LoVo (cell line): ENCODE measurements at places on chromosomes 5 and 9.

DNA sequence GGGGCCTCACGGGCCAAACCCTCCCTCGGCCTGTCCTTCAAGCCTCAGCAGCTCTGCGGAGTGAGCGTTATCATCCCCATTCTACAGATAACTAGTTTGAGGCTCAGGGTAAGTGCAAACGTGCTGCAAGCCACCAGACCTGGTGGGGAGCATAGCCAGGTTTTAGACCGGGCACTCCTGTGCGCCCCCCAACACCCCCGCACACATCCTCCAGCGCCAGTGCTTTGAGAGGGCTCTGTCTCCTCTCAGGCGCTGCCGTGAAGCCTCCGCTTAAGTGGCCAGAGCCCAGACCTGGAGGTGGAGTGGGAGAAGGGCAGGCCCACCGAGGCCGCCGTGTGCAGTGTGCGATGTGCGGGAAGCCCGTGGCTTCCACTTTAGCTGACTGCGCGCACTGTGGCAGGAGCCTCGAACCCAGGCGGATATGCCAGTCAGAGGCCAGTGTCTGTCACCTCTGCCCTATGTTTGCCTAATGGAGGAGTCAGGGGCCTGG is 1.6 kb upstream of the MGAT1 start:
- DNase-seq, result no peak

DNA sequence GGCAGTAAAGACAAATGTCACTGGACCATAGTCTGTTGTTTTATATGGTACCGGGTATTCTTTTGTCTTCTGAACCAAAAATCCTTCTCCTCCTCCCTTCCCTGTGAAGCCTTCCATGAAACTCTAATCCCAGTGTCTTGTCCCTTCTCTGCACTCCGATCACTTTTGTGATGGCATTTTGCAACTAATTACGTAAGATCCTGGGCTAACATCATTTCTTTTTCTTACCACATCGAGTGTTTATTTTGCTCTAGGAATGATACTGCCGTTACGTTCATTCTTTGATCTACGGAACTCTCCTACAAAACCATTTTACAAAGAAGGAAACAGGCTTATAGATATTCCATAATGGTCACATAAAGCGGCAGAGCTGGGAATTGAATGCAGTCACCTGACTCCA is 33.7 kb downstream of the SNX18 start:
- DNase-seq, result no peak

DNA sequence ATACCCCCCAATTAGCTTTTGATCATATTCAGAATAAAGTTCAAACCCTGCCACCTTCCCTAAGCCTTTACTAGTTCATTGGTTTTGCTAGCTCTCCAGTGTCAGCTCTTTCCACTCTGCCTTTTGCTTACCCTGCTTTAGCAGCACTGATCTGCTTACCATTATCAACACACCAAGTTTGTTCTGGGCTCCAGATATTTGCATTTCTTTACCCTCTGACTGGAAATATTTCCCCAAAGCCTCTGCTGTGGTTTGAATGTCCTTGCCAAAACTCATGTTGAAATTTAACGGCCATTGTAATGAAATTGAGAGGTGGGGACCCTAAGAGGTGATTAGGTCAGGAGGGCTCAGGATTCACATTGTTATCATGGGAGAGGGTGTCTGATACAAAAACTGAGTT is 99.5 kb downstream of the GCNT1 start:
- DNase-seq, result no peak

- DNase-seq, result no peak
Measured at GRCh38 chr5:5298841-5299541, 123.5 kb upstream of the ICE1 start.

DNA sequence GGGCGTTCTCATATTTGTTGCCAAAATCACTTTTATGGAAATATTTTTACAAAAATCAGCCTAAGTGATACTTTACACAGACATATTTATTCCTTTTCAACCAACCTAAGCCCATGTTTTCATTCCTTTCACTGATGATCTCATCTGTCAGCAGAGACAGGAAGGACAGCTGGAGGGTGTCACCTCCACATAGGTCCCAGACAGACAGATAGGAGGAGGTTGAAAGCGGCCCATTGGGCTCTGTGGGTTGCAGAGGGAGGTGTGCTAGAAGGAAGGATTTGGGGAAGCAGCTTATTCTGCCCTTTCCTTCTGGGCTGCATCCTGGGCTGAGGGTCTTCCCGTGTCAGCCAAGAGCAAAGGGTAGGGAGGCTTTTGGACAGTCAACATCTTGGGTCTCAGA is 26.0 kb upstream of the SEMA4D start:
- no peak for DNase-seq

DNA sequence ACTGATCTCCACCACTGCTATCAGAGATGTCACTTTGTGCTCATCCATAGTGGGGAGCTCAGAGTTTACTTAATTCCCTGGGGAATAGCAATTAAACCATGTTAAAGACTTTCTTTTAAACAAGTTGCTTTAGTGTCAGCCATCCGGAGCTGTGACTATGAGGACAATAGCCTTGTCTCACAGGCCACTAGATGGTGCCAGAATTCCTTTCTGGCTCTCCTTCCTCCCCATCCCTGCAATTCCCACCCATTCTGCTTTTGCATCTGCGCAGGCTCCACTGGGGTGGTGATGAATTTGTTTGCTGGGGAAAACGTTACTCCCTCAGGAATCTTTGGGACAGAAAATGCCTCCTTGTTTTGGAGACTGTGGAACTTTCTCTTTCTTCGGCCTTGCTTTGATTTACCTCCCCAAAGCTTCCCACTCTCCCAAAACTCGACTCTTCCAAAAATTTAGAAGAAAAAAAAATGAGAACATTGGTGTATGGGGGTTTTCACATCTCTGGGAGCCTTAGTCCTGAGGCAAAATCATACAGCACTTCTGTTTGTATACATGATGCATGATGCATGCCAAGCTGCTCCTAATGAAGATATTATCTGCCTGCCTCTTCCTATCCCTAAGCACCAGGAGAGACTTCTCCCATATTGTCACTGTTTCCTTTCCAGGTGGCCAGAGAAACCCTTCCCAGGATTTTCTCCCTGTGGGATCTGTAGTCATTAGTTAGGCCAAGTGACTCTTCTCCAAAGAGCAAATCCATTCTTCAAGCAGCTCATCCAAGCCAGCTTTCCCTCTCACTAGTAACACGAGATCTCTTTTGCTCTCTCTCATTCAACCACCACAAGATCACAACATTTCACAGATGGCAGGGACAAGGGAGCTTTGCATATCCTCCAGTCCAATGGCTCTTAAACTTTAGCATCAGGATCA is 466.1 kb downstream of the TLR4 start:
- peak; percentile 24 for DNase-seq

DNA sequence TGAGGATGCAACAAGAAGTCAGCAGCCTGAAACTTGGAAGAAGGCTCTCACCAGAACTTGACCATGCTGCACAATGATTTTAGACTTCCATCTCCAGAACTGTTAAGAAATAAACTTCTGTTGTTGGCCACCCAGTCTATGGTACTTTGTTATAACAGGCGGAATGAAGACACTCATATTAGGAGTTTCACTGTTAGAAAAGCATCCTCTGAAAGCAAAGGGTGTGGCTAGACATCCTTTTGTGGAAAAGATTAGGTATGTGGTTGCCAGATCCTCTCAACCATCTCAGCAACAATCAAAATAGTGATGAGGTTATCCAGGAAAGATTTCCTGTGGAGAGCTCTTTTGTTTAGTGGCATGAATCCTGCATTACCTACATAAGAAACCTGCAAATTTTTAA is 20.7 kb downstream of the ITGA2 start:
- no peak for DNase-seq

- DNase-seq, result no peak
Measured at GRCh38 chr9:104258296-104259011, 164.3 kb downstream of the SMC2 start.

DNA sequence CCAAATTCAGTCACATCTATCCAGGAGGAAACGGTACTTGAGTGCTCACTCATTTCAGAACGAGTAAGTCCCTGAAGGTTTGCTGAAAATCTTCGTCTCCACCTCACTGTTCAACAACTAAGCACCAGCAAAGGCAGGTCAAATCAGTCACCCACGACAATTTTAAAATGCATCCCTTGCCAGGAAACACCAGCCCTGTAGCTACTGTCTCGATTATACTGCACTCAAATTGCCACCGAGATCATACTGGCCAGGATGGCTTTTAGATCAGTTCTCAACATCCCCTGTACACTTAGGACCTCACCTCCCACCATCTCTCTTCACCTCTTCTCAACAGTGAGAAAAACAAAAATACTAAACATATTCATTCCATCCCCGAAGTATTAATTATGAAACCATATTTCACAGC is 298.6 kb downstream of the AGTPBP1 start:
- DNase-seq, result no peak

DNA sequence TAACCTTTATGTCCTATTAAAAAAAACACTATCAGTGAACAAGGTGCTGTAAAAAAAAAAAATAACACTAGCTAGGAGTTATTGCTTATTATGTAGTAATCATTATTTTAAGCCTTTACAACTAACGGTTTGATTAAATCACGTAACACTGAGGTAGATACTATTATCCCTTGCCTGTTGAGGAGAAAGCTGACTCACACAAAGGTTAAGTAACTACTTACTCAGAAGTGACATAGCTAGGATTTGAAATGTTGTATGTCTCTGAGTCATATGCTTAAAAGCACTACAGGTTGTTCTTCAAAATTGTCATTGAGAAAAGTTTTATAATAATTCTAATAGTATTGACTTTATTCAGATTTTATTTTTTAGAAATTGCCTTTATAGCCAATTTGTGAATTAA is 8.8 kb downstream of the TENT2 start:
- no peak for DNase-seq

- DNase-seq, result no peak
Measured at GRCh38 chr5:2001300-2001699, 118.6 kb upstream of the IRX4 start.

DNA sequence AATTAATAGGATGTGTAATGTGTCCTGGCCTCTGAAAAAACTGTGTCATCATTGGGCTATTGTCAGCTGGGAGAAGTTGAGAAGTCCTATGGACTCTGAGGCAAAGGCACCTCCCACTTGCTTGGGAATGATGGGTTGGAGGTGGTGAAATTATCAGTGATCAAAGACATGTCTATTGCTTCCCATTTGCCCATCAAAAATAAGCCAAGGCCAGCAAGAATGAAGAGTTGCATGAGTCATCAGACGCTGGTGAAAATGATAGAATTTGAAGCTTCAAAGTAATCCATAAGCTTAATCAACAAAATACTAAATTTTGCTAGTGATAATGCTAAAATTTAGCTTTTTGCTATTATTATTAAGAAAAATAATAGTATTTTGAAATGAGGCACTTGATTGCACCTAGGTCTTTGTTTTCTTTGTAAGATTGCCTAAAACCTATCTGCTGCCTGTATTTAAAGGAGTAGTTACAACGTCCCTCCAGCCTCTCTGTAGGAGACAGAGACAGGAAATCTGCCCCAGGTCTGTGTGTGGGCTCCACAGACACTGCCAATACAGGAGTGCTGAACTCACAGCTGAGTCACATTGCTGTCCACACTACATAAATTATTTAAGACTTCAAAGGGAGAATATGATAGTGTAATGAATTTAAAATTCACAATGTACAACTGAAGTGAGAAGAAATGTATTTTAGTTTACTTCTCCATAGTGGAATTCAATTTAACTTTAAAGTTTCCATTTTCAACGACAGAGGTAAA is 48.4 kb upstream of the APC start:
- DNase-seq, result no peak

GRCh38 chr9:132548751-132549640 is 33.4 kb upstream of the BARHL1 start:
- no peak for DNase-seq

DNA sequence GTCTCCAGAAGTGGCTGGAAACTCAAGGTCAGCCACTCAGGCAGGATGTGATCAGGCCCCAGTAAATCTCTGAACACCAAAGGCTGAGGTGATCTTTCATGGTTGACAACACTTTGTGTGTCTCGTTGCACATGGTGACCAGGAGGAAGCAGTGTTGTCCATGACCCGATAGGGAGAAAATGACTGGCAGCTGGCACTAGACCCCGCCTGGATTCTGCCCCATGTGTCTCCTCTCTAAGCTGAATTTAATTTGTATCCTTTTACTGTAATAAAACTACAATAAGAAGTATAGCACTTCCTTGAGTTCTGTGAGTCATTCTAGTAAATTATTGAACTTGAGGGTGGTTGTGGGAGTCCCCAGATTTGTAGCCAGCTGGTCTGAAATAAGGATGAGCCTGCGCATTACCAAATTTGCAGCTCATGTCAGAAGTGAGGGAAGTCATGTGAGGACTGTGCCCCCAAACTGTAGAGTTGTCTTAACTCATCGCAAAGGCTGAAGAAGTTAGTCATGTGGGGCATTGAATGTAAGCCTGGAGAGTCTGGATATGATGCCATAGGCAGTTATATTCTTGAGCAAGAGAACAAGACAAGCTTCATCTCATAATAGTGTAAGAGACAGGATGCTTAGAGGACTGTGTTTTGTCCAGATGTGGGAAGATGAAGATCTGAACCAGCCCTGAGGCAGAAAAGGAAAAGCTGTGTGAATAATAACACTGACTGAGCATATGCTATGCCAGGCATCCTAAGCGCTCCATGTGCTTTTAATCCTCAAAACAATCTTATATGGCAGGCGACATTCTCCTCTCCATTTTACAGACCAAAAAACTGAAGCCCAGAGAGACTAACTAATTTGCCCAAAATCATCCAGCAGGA is 55.9 kb downstream of the TMEM215 start:
- no peak for DNase-seq

DNA sequence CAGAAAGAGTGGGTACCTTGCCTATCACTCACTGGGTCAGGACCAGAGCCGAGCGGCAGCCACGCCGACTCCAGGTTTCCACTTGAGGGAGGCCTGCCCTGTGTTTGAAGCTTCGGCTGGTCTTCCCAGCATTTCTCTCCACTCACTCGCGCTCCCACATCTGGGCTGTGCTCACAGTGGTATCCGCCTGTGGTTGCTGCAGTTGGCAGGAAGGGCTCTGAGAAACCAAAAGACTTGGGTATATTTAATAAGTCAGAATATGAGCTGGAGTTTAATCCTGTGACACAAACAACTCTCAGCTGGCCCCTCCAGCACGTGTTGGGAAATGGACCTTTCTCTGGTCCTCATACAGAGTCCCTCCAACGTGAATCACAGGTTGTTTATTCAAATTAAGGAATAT is 70.9 kb downstream of the SPRY4 start:
- DNase-seq, result no peak

DNA sequence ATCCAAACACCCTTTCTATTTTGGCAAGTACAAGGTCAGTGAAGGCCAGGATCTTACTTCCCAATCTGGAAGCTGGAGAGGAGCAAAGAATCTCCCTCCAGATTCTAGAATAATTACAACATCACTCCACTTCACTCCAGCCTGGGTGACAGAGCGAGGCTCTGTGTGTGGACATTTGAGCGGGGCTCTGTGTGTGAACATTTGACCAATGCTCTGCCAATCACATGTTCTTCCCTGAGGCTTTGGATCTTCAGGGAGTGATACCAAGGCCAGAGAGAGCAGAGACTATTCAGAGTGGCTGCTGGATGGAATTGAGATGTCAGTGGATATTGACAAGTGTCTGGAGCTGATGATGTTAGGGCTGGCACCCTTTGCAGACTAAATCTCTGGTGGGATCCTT is 24.7 kb upstream of the ANKRD34B start:
- DNase-seq, result no peak

GRCh38 chr5:60763061-60763460 is 63.1 kb upstream of the DEPDC1B start:
- no peak for DNase-seq

- DNase-seq, result no peak
Measured at GRCh38 chr5:131587541-131587940, 47.5 kb downstream of the RAPGEF6 start.
